ENCODE measurements at places on chromosomes 2 and 18.
A peak's percentile ranks its signal among the peaks of the same experiment; 100 is the strongest.

- DNase-seq = peak; percentile 8
These were observed 323.9 kb upstream of the NRP2 start for GRCh38 chr2:205358351-205358815.

GRCh38 chr2:130246430-130246829 lies 48.2 kb upstream of the TUBA3E start:
- no peak for DNase-seq

DNA sequence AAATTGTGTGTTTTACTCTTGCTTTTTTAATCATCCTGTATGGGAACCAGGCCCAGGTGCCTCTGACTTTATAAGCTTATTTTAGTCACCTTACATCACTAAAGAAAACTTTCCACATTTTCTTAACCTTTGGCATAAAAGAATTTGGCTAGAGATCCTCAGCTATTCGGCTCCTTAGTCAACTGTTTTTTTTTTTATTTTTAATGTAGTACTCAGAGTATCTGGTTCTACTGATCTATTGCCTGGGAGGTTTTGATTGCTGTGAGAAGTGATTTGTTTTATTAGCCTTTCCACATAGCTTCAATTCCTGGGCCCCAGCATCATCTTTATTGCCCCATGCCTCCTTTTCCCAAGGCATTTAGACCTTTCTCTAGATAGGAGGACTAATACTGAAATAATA lies 121.0 kb downstream of the MYO1B start:
- DNase-seq = peak; percentile 66

- DNase-seq = no peak
These were observed 41.2 kb downstream of the GALNT13 start for GRCh38 chr2:153912798-153913396.

DNA sequence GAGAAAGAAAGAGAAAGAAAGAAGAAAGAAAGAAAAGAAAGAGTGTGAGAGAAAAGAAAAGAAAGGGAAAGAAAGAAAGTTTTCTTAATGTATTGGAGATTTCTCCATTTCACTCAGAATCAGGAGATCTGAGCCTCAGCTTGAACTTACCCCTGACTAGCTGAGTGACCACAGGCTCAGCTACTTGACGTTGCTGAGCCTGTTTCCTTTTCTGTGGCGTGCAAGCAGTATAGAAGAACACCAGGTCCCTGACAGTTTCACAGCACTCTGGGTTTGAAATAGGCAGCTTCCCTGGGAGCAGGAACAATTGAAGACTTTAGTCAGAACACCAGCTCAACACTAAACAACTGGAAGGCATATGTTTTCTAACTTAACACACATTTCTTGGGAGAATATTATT lies 44.7 kb downstream of the MARCO start:
- DNase-seq = no peak

DNA sequence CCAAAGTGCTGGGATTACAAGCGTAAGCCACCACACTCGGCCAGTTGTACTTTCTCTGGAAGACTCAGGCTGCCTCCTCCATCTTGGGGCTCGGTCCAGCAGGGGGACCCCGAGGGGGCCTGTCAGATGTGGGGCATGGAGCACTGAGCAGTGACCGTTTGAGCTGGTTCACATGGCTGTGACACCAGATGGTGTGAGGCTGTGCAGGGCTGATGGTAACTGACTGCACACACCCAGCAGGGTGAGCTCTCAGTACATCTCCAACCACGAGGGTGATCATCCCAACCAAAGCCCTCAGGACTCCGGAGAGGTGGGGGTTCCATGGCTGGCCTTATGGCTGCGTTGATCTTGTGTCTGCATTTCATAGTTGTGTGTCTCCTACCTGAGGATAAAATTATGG lies 63.4 kb downstream of the FAM168B start:
- DNase-seq = no peak

GRCh38 chr2:660586-661359 lies 16.4 kb downstream of the TMEM18 start:
- no peak for DNase-seq

- peak; percentile 31 for DNase-seq
These were observed 89.8 kb downstream of the CABYR start for GRCh38 chr18:24228667-24229041.

GRCh38 chr2:166365803-166366420 lies 9.8 kb downstream of the SCN9A start:
- peak; percentile 11 for DNase-seq

DNA sequence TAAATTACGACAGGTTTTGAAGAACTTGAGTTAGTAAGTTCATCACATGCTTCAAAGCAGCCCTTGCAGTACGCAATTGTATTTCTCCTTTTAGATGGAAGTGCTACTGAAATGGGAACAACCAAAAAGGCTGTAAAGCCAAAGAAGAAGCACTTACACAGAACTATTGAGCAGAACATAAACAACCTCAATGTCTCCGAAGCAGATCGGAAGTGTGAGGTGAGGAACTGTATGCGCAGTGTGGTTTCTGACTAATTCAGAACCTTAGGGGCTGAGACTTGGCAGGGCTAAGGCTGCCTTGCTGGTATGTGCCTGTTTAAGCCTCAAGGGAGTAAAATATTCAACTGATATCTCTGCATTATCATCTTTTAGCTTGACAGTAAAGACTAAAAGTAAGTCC lies 8.4 kb downstream of the NCAPH start:
- no peak for DNase-seq

DNA sequence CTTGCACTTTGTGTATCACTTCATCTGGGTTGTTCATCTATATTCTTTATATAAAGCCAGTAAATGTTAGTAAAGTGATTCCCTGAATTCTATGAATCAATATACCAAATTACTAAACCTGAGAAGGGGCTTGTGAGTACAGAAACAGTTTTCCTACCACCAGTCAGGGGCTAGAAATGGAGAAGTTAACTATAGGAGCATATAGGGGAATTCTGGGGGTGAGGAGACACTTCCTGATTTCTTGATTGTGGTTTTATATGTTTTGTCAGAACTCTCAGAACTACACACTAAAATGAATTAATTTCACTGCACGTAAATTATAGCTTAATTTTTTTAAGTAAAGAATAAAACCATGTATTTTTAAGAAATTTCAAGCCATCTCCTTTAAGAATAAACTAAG lies 93.7 kb downstream of the SESTD1 start:
- DNase-seq = no peak

GRCh38 chr2:16125614-16126516 lies 185.5 kb downstream of the MYCN start:
- no peak for DNase-seq

GRCh38 chr2:157940024-157940423 lies 63.9 kb upstream of the ACVR1 start:
- DNase-seq = peak; percentile 11

- DNase-seq = no peak
These were observed 21.8 kb downstream of the CFAP210 start for GRCh38 chr2:169672406-169672805.

- no peak for DNase-seq
These were observed 154.0 kb downstream of the CLIP4 start for GRCh38 chr2:29269095-29269764.

DNA sequence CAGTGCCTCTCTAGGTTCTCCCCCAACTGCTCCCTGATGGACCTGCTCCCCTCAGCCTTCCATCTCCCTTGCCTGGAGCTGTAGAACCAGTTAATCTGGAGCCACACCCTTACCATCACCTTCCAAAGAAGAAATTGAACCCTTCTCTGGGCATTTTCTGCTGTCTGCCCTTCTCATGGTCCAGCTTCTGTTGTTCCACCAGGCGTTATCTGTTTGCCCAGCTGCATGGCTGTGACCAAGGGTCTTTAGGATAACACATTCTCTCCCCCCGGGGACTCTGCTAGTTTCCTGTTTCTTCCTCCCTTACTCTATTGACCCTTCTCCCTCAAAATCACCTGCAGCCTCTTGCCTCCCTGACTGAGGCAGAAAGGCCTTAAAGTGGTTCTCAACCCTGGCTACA lies 3.2 kb upstream of the ANKRD53 start:
- DNase-seq = no peak

DNA sequence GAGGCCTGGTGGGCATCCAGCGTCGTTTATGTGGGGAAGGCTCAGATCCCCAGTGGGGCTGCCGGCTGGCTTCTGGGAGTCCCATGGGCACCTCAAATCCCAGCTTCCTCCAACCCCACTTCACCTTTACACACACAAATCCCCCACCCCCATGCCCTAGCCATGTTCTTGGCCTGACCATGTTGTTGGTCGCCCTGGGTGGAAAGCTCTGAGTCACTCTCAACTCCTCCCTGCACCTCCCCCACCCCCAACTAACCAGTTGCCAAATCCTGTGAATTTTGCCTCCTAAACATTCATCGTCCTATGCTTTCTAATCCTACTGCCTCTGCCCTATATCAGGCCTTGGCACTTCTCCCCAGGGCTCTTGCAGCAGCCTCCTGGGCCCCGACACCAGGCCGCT lies 6.4 kb downstream of the TNS1 start:
- DNase-seq = peak; percentile 97

All from fibroblast of mammary gland (primary cell).